ENCODE measurements at places on chromosomes 2 and 18.

- DNase-seq = no peak
Measured at GRCh38 chr2:42618972-42619371, 50.5 kb downstream of the MTA3 start.

DNA sequence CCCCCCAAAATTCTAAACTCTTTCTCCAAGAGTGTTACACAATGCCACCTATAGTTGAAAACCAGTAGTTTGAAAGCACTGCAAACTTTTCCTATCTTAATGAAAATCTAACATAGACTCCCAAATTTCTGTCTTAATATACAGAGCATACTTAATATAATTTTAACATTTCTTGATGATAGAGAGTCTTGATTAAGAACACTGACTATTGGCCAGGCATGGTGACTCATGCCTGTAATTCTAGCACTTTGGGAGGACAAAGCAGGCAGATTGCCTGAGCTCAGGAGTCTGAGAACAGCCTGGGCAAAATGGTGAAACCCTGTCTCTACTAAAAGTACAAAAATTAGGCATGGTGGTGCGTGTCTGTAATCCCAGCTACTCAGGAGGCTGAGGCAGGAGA lies 34.2 kb downstream of the ASXL2 start:
- DNase-seq = no peak

GRCh38 chr2:156486147-156486546 lies 50.0 kb downstream of the GPD2 start:
- DNase-seq = no peak

GRCh38 chr2:236862526-236862925 lies 223.2 kb upstream of the COPS8 start:
- no peak for DNase-seq

DNA sequence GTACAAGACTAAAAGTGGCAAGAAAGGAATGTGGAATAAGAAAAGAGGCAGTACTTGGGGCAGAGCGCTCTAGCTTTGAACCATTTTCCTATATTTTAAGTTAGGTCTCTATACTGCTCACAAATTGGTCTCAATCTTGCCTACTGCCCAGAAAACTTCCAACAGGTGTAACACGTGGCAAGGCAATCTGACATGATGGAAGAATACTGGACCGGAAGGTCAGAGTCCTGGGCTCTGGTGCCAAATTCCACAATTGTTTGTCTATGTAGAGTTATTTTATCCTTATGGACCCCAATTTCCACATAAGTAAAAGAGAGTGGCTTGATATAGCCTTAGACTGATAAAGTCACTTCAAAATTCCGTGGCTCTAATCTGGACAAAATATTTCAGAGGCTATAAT lies 28.9 kb downstream of the NHEJ1 start:
- no peak for DNase-seq

DNA sequence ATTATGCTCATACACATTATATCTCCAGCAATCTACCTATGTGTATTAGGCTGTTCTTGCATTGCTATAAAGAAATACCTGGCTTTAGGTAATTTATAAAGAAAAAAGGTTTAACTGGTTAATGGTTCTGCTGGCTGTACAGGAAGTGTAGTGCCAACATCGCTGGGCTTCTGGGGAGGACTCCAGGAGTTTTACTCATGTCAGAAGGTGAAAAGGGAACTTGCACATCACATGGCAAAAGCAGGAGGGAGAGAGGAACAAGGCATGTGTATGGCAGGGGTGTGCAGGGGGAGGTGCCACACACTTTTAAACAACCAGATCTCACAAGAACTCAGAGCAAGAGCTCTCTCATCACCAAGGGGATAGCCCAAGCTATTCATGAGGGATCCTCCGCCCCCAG lies 715.4 kb upstream of the ZEB2 start:
- no peak for DNase-seq

DNA sequence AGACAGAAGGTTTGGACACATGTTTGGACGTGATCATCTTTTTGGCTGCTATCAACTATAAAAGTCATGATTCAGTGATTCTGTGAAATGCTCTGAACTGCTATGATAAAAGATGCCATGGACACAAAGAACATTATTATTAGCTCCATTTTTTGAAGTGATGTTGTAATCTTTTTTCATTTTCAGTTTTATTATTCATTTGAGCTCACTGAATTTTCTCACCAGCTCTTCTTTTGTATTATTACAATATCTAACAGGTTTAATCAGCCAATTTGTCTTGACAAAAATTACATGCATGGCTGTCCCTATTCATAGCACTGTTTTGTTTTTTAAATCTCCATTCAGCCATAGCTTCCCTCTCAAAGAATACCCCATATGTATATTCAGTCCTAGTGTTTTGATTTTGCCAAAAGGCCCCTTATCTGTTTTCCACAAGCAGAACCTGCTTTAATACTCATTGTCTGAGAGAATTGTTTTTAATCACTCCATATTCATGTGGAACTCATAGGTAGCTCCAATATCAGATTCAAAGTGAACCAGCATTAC lies 314.0 kb upstream of the FAM98A start:
- DNase-seq = no peak

DNA sequence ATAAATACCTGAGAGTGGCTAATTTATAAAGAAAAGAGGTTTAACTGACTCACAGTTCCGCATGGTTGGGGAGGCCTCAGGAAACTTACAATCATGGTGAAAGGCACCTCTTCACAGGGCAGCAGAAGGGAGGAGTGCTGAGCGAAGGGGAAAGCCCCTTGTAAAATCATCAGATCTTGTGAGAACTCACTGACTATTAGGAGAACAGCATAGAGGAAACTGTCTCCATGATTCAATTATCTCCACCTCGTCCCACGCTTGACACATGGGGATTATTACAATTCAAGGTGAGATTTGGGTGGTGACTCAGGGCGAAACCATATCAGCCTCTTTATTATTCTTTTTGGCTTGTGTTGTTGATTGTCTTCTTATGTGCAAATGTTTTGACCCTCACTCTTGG lies 76.2 kb downstream of the WDR7 start:
- no peak for DNase-seq

DNA sequence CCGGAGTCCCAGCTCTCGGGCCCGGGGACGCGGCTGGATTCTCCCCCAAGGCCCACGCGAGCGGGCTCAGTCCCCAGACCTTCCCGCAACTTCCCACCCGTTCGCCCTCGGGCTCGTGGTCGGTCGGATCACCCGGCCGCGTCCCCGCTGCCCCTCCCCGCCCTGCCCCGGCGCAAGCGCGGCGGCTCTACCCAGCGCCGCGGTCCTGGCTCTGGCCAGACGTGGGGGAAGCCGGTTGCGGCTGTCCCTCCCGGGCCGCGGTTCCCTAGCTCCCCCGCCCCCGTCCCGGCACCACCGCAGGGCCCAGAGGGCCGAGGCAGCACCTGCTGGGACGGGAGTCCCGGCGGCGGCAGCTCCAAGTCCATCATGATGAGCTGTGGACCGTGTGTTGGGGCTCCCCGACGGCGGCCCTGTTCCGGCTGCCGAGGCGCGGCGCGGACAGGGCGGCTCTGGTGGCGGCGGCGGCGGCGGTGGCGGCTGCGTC lies 276 bp downstream of the NFE2L2 start:
- no peak for DNase-seq

DNA sequence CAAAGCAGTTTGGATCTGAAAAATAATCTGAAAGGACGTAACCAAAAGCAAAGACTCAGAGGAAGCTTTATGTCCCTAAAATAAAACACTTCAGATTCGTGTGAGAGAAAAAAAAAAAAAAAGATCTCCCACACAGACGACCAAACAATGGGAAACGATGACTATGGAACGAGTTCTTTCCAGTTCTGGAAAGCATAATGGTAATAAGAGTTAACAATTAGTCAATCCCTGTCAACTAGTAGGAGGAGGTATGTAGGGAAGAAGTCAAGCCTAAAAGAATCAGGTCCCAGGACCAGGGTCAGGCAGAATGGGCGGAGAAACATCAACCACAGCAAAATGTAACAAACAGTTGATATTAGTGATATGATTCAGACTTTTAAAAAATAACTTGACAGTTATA lies 170.3 kb upstream of the SETBP1 start:
- no peak for DNase-seq

GRCh38 chr2:64770781-64771334 lies 117.1 kb upstream of the SERTAD2 start:
- no peak for DNase-seq

DNA sequence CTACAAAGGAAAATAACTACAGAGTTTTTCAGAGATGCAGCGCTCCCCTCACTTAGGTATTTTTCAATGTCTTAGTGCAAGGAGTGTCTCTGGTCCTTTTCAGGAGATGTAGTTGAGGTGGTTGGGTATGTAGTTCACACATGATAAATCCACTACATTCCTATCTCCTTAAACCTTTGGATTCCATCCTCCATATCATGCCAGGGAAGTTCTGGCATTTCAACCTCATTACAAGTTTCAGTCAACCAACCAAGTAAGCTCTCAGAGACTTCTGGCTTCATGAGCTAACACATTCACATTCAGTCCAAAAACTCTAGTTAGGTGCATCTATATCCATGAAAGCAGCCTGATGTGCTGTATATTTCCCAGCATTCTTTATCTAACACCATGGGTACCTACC lies 47.3 kb downstream of the MAP3K20 start:
- no peak for DNase-seq

- no peak for DNase-seq
Measured at GRCh38 chr2:222302178-222303018, 3.6 kb upstream of the PAX3 start.

GRCh38 chr18:26432651-26433424 lies 115.5 kb downstream of the KCTD1 start:
- DNase-seq = no peak

- no peak for DNase-seq
Measured at GRCh38 chr2:13667415-13667757, 950.6 kb downstream of the TRIB2 start.

DNA sequence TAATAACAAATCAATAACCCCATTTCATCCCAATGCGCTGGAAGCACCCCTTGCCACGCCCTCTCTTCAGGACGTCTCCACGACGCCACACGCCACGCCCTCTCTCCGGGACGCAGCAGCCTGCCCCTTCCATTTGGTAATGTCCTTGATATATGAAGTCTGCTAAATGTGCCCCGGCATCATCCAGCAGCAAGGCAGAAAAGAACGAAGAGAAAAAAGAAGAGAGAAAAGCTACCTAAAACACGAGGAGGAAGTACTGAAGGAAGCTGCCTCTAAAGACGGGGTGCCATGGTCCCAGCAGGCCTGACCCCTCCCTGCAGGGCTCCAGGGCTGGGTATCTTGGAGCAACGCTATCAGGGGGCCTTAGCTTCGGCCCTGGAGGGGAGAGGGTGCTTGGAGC lies 41.8 kb downstream of the CNGA3 start:
- no peak for DNase-seq

GRCh38 chr2:172251231-172251630 lies 148.5 kb upstream of the DLX2 start:
- DNase-seq = no peak

GRCh38 chr2:226847090-226847489 lies 11.2 kb downstream of the RHBDD1 start:
- no peak for DNase-seq

DNA sequence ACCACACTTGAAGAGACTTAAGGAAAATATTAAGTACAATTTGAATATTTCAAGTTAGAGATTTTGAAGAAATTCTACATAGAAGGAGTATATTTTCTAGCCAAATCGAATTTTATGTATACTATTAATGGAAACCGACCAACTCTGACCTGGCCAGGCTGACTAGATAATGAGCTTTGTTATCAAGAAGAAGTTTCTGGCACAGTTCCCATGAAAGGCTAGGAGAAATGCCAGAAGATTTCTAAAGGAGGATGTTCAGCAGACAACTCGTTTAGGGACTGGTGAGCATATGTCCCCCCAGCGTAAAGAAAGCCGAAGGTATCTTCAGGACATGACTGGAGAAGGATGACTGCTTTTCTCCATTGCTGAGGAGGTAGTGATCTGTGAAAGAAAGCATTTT lies 127.3 kb downstream of the DIS3L2 start:
- no peak for DNase-seq

DNA sequence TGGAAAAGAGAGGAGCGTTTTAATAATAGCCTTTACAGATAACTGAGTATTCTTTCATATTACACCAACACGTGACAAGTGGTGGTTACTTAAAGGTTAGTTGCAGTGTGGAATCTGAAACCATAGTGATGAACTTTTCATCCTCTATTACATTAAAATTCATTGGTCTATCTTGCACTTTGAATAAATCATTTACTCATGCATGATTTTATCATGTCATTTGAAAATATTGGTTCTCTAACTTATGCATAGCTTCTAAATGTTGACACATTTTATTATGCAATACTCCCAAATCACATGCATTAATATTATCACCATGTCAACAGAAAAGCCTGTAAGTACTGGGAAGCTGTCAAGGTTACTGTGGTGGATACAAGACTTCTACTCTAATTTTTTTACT lies 1432.2 kb downstream of the LRP1B start:
- no peak for DNase-seq

- peak; percentile 44 for DNase-seq
Measured at GRCh38 chr2:175203621-175204496, 22.3 kb upstream of the ATP5MC3 start.

DNA sequence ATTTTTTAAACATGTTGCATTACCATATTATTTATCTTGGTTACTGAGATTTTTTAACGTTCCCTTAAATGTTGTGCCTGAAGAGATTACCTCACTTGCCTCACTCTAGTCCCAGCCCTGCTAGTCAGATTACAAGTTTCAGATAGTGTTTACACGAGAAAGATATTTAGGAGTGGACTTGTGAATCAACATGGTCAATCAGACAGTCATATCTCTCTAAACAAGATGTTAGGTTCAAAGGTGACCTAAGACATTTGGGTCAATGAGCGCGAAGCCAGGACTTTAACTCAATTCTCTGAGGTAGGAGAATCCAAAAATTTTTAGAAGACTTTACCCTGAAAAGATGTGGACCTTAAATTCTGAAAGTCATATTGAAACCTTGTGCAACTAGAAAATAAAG lies 14.8 kb upstream of the CALCRL start:
- no peak for DNase-seq

DNA sequence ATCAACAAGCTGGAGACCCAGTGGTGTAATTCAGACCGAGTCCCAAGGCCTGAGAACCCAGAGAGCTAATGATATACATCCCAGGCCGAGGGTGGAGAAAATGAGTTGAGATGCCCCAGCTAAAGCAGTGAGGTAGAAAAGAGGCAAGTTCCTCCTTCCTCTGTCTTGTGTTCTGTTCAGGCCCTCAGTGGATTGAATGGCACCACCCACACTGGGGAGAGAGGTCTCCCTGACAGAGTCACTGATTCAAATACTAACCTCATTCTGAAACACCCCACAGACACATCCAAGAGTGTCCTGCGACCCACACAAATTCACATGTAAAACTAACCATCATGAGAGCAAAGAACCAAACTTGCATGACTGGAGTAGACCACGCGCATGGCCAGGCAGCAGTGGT lies 215.3 kb downstream of the ANAPC1 start:
- no peak for DNase-seq

Measured in stimulated activated CD8-positive, alpha-beta memory T cell treated with anti-CD3 and anti-CD28 coated beads, Interleukin-2, amount 100 ng/mL, for 48 hours (primary cell).